ENCODE measurements at places on chromosomes 16 and 17.

DNA sequence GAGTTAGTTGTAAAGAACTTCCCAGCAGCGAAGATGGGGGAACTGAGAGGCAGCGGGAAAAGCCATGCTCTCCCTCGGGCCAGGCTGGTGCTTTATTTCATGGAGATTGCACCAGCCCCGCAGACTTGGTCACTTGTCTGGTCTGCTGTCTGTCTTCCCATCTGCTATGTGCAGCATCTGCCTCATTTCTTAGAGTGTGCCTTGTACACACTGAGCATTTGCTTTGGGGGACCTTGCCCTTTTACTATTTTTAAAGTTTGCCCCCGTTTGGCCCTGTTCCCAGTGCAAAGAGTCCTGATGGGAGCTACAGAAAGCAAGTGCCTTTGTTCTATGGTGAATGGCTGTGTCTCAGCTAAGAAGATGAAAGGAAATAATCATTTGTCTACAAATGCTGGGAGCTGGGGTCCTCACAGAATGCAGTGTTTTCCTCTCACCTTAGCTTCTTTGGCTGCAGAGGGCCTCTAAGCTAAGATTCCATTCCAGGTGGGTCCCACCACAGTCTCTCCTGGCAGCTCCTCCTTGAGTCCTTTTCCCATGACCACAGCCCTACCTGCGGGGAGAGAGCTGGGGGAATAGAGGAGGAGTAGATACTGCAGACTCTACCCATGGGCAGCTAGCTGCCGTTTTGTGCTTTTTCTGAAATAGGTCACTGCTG, 25.1 kb upstream of the CNOT1 start:
- no peak for DNase-seq

DNA sequence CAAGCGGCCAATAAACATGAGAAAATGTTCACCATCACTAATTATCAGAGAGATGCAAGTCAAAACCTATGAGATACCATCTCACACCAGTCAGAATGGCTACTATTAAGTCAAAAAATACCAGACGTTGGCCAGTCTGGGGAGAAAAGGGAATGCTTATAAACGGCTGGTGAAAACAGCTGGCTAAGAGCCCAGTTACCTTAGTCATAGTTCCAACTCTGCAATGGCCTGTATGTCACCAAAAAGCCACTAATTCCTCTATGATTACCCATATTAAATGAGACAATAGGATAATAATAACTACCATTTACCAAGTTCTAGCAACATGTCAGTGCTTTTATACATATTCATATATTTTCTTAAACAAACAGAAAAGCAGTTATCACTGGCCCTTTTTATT, 42.9 kb upstream of the CDRT4 start:
- DNase-seq = no peak

- DNase-seq = no peak
Observed at GRCh38 chr17:78731904-78732303, 50.2 kb downstream of the CYTH1 start.

- no peak for DNase-seq
Observed at GRCh38 chr17:4782652-4783051, 3.5 kb downstream of the VMO1 start.

GRCh38 chr17:31413874-31414549, 22.5 kb downstream of the RAB11FIP4 start:
- no peak for DNase-seq

DNA sequence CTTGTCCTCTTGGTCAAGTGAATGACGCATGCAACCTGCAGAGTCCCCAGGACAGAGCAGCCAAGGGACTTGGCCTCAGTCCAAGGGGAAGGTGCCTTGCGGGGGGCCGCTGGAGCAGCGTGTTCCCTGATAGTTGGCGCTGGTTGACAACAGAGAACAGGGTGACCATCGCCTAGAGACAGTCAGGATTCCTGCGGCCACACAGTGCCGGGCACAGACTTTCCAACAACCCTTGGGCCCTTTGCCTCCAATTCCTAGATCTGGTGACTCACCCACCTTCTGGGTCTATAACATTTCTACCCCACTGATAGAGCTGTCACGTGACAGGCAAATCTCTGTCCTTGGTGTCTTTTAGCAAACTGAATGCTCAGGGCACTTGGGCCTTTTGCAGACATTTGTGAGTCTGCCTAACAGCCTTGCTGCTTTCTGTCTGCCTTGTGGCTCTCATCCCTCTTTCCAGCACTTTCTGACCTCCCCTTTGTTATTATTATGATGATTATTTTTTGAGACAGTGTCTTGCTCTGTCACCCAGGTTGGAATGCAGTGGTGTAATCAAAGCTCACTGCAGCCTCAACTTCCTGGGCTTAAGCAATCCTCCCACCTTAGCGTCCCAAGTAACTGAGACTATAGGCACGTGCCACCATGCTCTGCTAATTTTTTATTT, 11.9 kb upstream of the TEDC2 start:
- DNase-seq = no peak

DNA sequence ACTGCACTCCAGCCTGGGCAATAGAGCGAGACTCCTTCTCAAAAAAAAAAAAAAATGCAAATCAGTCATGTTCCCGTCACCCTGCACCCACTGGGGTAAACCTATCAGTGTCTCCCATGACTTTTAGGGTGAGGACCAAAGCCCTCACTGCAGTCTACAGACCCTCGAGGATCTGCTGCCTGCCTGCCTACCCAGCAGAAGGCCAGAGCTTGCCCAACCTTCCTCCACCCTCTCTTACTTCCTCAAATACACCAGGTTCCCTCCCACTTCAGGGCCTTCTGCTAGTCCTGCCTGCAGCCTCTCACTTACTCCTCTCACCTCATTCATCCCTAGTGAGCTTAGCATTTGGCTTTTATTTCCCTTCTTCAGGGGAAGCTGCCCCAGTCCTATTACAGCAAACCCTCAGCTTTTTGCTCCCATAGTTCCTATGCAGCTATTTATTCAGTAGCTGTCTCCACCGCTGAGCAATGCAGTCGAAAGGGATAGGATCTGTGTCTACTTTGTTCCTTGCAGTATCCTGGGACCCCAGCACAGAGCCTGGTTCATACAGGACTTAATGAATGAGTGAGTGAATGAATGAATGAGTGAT, 17.8 kb upstream of the TOB1 start:
- DNase-seq = no peak

DNA sequence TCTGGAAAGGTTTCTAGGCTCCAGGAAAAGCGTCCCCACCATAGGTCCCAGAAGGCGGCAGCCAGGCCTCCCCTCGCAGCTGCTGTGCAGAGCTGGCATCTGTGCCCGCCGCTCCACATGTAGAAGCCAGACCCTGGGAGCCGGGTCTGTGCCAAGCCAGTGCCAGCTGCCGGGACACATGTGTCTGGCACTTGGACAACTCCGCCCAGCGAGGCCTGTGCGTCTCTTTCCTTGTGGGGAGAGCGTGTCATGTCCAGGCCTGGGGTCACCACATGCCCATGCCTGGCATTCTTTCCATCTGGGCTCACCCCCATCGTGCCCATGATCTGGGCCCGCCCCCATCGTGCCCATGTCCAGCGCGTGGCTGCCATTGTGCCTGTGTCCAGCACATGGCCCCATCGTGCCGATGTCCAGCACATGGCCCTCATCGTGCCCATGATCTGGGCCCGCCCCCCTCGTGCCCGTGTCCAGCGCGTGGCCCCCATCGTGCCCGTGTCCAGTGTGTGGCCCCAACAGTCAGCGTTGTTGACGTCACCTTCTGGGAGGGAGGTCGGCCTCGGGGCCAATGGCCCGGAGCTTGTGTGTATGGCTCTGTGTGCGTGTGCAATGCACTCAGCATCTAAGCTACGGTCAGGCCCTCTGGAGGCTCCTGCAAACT, 13.3 kb upstream of the ACSF3 start:
- no peak for DNase-seq

DNA sequence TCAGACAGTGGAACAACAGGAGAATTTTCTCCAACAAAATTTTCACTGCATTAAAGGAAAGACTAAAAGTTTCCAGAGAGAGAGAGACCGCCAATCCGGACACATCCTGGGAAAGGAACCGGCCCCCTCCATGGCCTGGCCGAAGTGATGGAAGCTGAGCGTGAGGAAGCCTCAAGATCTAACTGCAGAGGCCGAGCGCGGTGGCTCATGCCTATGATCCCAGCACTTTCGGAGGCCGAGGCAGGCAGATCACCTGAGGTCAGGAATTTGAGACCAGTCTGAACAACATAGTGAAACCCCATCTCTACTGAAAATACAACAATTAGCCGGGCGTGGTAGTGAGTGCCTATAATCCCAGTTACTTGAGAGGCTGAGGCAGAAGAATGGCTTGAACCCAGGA, 3.9 kb downstream of the CTRB2 start:
- DNase-seq = no peak

DNA sequence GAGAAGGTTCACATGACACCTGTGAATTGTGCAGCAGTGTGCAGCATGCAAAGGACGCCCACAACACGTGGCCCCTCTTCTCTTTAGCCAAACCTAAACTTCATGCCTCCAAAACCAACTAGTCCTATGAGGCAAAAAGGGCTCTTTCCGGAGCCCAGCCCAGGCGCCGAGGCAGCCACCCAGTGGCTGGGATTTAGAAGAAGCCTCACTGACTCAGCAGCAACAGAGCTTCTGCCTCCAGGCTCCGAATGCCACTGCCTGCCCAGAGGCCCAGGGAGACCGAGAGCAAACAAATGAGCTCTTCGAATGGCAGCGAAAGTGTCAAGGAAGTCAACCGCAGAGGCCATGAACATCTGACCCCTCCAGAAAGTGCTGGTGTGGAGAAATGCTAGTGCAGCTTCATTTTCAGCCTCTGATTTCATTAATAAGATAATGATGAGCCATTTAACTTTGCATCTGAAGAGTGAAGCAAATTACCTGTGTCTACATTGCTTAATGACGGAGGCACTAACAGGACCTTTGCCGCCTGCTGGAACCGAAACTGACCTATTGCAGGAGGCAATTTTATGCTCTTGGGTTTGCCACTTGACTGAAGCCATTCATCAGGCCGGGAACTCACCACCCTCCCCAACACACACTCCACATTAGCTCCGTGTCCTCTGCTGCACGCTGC, 157.7 kb upstream of the RPL38 start:
- DNase-seq = no peak

DNA sequence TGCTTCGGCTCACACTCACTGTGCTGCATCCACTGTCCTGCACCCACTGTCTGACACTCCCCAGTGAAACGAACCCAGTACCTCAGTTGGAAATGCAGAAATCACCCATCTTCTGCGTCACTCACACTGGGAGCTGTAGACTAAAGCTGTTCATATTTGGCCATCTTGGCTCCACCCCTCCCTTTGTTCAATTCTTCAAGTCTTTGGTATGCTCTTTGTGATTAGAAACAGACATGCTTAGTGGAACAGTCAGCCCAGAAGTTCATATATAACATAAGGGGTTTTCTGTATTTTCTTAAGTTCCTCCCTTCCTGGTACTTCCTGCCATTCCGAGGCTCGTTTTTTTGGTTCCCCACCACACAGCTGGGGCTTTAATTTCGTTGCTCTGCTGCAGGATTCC, 398.5 kb upstream of the DYNLRB2 start:
- DNase-seq = no peak

GRCh38 chr16:51129105-51129504, 22.0 kb downstream of the SALL1 start:
- no peak for DNase-seq
